Activated T-cell treated with anti-CD3 and anti-CD28 coated beads, Interleukin-2, amount 50 U/mL, for 4 hours (primary cell): ENCODE measurements at places on chromosomes 6 and 20. TPM values are rescaled to one million over a fixed set of nuclear protein-coding genes. Genes with fewer than 3 reads are reported as not detected.

DNA sequence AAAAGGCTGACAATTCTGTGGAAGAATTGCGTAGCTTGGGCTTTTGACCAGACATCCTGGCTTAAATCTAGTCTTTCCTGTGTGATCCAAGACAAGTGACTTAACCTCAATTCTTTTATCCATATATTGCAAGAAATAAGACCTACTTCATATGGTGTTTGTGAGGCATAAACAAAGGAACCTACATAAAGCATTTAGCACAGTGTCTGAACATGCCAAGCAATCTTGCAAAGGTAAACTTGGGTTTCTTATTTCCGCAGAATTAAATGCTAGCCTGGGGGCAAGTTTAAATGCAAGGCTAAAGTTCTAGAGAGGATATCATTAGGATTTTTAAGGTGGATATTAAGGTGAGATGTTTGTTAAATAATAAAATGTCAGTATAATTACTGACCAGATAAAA, 47.9 kb downstream of the HDDC2 start:
- DNase-seq, result no peak

GRCh38 chr6:81785377-81785776, 32.9 kb upstream of the TENT5A start:
- no peak for DNase-seq

GRCh38 chr6:115783402-115784061, 277.2 kb downstream of the FRK start:
- DNase-seq, result no peak

Gene OLIG3
- total RNA-seq, result not detected

DNA sequence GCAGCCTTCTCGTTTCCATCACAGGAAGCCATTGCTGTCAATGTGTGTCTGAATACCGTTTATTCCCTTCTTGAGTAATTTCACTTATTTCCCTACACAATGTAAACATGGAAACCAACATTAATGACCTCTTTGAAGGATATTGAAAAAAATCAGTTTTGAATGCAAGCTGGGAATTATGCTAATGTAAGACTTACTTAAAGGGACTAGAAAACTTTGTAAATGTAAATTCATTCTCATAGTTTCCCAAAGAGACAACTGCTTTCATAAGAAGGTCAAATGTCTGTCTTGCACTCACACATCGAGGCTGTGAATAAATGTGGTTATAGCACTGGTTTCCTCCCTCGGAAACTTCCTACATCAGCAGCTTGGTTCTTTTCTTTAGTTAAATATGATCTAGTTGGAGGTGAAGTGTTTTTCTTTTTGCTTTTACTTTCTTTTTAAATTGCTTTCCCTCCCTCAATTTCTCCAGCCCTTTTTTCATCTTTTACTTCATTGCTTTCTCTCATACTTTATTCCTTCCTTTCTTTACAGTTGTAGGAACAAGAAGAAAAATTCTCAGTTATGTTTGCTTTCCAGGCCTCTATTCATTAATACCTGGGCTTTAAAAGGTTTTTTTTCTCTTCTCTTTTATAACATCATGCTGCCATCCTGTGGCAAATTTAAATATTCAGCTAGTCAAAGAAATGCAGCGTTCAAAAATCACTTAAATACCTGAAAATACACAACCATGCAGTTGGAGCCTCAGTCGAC, 108.3 kb downstream of the TNFAIP3 start:
- peak; percentile 13 for DNase-seq

DNA sequence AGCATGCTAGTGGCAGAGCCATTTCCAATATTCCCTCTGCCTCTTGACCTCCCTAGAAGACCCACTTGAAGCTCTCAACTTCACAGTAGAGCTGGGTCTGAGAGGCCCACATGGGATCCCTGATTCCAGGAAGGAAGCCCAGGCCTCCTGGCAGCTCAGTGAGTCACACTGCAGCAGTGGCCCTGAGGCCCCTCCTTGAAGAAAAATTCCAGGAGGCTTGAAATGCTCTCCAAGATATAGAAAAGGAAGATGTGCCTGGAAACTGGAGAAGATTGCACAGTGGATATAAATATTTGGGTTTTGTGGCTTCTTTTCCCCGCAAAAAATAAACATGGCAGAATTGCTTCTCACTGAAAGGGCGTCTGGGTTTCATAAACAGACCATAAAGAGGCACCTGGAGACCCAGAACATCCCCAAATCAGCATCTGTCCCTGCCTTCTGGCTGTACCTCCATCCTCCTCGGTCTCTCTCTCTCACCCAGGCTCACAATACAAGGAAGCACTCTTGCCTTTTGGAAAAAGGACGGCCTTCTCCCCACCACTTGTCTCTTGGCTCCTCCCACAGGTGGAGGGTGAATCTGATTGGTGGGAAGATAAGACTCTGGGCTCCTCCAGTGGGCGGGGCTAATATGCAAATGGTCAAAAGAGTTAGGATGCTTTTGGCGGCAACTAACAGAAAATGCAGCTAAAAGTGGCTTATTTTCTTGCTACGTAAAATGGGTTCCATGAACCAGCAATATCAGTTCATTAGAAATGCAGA, 200.0 kb upstream of the SULF2 start:
- DNase-seq, result no peak

- no peak for DNase-seq
Observed at GRCh38 chr6:12875051-12875450, 158.5 kb downstream of the PHACTR1 start.

Gene POM121L2
- total RNA-seq, result not detected

DNA sequence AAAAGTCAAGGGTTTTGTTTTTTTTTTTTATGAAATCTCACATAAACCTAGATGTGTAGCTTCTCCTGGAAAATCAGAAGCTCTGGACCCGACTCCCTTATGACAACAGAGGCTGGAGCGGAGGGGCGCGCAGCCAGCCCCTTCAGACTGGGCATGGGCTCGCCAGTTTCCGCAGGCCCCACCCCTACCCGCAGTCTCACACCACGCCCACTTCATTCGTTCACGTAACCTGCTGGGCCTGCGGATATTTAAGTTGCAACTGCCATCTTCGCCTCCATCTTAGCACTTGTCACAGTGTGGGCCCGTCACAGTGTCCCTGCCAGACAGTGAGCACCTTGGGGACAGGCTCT, 111.7 kb upstream of the PTPN1 start:
- DNase-seq, result no peak

- no peak for DNase-seq
Observed at GRCh38 chr6:90997076-90997475, 410.2 kb upstream of the MAP3K7 start.

Gene FAM83D
- total RNA-seq, result 1.4 TPM

- no peak for DNase-seq
Observed at GRCh38 chr20:62822788-62823651, 6.2 kb downstream of the COL9A3 start.

Gene MEI4
- not detected for total RNA-seq

DNA sequence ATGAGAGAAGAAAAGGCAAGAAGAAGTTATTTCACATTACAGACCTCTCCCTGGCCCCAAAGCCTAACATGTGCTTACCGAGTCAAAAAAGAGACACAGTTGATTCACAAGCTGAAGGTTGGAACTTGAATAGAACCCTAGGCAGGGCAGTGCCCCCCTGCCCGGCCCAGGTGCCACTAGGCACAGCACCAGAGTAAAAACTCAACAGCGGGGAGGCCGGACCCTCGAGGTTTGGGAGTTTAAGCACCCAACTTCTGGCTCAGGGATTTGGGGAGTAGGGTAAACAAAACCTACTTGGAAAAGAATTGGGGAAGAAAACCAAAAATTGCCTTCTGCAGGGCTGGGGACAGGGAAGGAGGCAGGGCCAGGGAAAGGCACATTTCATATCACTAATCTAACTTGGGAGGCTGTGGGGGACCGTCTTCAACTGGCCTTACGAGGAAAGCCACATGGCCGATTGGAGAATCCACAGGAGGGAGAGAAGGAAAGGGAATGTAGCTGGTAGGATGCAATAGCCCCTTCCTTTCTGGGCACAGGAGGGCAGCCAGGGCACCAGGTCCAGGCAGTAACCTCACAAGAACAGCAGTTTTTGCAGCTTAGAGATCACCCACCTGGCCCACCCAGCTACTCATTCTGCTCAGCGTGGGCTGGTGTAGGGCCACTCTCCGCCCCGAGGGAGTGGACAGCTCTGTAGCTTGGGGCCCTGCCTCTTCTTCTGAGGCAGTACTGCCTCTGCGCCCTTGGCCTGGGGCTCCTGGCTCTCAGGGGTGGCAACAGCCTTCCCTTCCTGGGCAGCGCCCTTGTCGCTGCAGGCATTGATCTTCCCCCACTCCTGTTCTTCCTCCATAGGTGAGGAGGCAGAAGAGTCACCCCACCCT, 1.8 kb upstream of the HEBP2 start:
- DNase-seq, result no peak

Gene WFDC13
- total RNA-seq, result not detected

Gene UBD
- total RNA-seq, result 3.3 TPM

DNA sequence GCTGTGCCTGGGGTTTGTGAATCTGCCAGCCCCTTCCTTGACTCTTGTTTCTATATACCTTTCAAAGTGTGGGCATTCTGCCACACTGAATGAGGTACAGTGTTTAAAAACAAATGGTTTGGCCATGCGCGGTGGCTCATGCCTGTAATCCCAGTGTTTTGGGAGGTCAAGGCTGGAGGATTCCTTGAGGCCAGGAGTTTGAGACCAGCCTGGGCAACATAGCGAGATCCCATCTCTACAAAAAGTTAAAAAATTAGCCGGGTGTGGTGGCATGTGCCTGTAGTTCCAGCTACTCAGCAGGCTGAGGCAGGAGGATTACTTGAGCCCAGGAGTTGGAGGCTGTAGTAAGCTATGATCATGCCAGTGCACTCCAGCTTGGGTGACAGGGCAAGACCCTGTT, 5.8 kb downstream of the FAM83D start:
- DNase-seq, result no peak

DNA sequence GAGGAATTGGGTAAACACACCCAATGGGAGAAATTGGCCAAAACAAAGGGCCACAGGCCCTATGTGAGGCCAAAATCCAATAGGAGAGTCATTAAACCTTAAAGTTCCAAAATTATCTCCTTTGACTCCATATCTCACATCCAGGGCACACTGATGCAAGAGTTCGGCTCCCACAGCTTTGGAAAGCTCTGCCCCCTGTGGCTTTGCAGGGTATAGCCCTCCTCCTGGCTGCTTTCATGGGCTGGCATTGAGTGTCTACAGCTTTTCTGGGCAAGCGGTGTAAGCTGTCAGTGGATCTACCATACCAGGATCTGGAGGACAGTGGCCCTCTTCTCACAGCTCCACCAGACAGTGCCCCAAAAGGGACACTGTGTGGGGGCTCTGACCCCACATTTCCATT, 160.5 kb downstream of the ADGRG6 start:
- DNase-seq, result no peak

DNA sequence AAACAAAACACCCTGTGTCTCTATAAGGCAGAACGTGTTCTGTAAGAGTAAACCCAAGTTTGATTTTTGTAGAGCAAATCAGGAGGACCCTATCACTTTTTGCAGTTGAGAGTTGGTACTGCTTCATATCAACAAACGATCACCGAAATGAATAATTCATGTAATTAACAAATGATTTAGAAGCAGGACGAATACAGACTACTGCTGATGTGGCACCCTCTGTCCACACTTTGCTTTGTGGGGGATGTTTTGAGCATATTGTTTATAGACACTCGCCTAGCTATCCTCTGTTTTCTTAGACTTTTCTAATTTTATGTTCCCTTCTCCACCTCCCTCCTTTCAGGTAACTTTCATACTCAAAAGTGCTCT, 1.5 kb downstream of the CD2AP start:
- DNase-seq, result no peak

GRCh38 chr6:16002332-16003196, 126.3 kb upstream of the MYLIP start:
- DNase-seq, result no peak

- DNase-seq, result no peak
Observed at GRCh38 chr20:44393608-44394451, 38.3 kb downstream of the HNF4A start.

- no peak for DNase-seq
Observed at GRCh38 chr6:154206996-154207395, 149.6 kb downstream of the IPCEF1 start.

DNA sequence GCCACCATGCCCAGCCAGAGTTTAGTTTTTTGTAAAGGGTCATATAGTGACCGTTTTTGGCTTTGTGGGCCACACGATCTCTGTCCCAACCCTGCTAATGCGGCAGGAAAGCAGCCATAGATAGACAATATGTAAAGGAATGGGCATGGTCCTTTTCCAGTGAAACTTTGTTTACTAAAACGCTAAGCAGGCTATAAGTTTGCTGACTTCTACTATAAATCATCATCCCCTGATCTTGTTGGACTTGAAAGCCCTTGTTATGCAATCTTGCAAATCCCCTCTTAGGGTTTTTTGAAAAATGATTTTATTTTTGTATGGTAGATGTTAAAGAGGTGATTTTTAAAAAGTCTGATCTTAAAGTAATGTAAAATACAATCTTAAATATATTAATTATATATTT, 63.6 kb downstream of the CBFA2T2 start:
- DNase-seq, result no peak

Gene RBPJL
- 0.19 TPM for total RNA-seq

DNA sequence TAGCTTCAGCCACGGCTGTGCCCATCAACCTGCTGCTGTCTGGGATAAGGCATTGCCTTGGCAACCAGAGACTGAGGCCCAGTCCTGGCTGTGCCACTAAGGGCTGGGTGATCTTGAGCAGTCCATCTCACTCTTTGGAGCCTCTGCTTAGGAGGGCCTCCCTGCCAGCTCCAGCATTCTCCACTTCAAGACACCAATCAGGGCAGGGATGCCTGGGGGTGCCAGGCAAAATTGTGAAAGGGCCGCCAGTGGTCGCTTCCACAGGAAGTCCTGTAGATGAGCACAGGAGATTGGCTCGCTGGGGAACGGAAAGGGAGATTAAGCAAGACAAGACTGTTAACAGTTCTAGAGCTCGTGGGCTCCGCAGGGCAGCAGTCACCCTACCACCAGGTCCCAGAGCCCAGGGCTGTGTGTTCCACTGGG, at the start of gene RAB44:
Gene RAB44 (plus strand): TSS at position 346 of the 423 bp plus-strand sequence. CDS start 6,410 bp downstream, outside the sequence.
- no peak for DNase-seq

DNA sequence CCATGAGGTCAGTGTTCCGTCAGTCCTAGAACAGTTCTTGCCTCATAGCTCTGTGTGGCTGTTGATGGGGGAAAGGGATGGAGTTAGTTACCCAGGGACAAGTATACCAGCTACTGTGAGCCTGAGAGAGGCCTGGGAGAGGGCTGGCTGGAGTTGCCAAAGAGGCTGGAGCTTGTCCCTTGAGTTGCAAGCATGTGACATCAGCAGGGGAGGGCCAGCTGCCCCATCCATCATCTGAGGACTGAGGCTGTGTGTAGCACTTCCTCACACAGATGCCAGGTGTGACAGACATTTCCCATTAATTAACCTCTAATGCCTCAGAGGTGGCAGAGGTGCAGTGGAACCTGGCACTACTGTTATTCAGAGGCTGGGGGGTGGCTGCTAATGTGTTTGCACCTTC, 131.6 kb downstream of the PHACTR3 start:
- DNase-seq, result no peak

- DNase-seq, result no peak
Observed at GRCh38 chr6:169886631-169887227, 135.3 kb downstream of the ERMARD start.

- DNase-seq, result no peak
Observed at GRCh38 chr6:43954311-43955131, 172.7 kb downstream of the MRPL14 start.

Gene BPI
- total RNA-seq, result not detected

- DNase-seq, result no peak
Observed at GRCh38 chr20:1801929-1802306, 93.3 kb upstream of the SIRPA start.

Gene LRRN4
- total RNA-seq, result not detected

GRCh38 chr20:11108102-11108810, 434.5 kb upstream of the JAG1 start:
- no peak for DNase-seq

Gene CLIC5
- 2.9 TPM for total RNA-seq

Gene MYCT1
- total RNA-seq, result not detected
